Right renal pelvis (tissue), 4 donors: ENCODE measurements at places on chromosomes 11 and 22.

DNA sequence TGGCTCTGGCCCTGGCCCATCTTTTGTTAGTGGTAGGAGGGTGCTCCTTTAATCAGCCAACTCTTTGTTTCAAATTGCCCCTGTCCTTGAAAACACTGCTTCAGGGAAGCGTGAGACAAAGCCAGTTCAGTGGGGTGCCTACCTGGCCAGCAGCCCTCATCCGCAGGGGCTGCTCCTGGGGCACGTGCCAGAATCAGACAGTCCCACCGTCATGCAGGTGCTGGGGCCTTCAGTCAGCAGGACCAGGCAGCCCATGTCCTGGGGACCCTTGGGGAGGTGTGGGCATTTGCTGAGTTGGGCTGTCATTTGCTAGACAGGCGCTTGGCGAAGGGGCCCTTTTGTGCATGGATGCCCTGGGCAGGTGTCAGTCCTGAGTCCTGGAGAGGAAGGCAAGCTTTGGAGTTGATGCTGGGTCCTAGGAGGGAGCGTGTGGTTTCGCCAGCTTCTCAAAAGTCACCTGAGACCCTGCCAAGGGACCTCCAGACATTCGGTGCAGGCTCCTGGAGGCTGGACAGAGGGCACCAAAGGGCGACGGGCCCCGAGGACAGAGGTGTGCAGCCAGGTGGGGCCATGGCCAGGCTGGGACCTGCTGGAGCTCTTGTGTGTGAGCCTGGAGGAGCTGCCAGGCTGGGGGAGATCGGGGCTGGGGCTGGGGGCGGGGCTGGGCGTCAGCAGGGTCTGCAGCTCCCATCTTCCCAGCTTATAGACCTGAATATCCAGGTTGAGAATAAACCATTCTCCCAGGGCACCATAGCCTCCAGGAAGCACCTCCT, 15.0 kb upstream of the RTN4R start:
- DNase-seq: no peak

GRCh38 chr11:86089659-86090058, 20.8 kb upstream of the PICALM start:
- no peak for DNase-seq

DNA sequence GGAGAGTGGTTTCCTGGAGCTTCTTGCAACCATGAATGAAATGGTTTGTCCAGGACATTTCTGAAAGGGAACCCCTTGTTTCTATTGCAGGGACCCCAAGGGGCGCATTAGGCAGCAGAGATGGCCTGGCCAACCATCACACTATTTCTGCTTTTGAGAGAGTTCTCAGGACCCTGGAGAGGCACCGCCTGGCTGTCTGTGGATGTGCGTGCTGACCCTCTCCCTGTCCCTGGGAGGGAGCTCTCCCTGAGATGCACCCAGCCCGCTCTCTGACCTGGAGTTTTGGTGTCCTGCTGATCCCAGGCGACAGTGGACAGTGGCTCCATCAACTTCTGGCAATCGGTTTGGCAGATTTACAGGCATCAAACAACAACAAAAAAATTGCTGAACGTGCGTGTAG, 80.3 kb upstream of the SLC22A12 start:
- DNase-seq: no peak

GRCh38 chr11:112412383-112412782, 151.7 kb upstream of the PLET1 start:
- DNase-seq: no peak

GRCh38 chr11:20443596-20443995, 56.1 kb downstream of the PRMT3 start:
- no peak for DNase-seq

- no peak for DNase-seq
These were observed 28.1 kb downstream of the INSC start for GRCh38 chr11:15142838-15143237.

DNA sequence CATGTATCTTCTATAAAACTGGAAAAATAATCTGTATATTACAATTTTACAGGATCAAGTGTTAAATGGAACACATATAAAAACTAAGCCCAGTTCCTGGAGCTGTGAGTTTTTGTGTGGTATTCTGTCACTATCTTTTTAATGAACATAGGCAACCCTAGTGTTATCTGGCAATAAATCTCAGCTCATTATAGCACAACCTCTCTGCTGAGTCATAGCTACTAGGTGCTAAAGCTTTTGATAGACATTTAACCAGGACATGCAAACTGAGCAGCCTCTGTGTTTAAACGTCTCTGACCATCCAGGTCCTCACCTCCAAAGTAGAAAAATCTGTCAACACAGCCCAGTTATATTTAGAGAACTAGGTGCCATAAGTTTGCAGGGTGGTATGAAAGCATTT, 91.0 kb upstream of the CARD18 start:
- DNase-seq: no peak

DNA sequence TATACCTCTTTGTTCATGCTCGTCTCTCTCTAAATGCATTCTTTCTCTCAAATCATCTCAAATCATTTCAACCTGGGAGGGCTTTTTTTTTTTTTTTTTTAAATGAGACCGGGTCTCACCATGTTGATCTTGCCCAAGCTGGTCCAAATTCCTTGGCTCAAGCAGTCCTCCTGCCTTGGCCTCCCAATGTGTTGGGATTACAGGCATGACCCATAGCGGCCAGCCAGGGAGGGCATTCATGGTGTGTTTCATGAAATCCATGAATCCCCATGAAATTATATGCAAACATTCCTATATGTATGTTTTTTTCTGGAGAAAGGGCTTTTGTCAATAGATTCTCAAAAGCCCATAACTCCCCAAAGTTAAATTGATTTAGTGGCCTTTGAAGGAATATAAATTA, 26.2 kb downstream of the ATG13 start:
- no peak for DNase-seq

GRCh38 chr11:22304337-22304961, 33.7 kb upstream of the SLC17A6 start:
- DNase-seq: no peak

DNA sequence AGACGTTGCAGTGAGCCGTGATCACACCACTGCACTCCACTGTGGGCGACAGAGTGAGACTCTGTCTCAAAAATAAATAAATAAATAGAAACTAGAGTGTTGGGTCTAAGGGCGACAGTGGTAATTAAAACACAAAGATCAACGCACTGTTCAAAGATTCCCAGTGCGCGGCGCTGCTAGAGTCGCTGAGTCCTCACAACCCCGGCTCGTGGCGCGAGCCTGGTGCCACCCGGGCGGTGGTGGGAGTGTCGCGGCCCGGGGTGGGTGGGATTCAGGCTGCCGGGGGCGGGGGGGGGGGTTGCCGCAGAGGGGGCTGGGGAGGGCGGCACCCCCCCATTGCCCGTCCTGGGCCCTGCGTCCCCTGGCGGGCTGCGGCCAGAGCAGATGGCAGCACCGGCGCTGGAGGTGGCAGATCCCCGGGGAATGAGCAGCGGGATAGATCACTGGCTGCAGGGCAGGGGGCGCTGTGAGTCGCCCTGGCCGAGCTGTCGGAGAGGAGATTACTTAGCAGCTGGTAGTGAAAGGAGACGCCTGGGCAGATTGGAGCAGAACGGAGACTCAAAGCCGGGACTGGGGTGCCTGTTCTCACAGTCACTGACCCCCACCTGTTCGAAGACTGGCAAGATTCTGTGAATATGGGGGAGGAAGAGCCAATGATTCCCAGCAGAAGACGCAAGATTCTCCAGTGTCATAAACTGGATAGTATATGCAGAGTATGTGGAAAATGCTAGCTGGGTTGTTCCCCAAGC, 30.2 kb upstream of the APOBEC3A start:
- DNase-seq: no peak

DNA sequence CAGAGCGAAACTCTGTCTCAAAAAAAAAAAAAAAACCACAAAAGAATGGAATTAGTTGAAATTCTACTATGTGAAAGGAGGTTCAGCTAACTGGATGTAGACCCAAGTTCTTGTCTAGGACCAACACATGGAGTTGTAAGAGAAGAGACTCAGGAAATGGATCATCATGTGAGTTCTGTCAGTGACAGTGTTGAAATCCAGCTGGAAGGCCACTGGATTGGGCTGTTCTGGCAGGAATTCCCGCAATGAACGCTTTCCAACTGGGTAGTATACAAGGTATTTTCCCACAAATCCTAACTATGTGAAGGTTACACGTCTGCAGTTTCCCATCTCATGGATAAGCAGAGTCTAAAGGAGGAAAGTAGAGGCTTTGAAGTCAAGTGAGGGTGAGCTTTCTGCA, 151.2 kb downstream of the MAML2 start:
- no peak for DNase-seq

- no peak for DNase-seq
These were observed 28.3 kb downstream of the NADSYN1 start for GRCh38 chr11:71481101-71481960.

- no peak for DNase-seq
These were observed 49.3 kb upstream of the IGLL5 start for GRCh38 chr22:22838148-22838786.

- DNase-seq: peak; percentile 13
These were observed 213.9 kb upstream of the UBASH3B start for GRCh38 chr11:122441666-122442035.

DNA sequence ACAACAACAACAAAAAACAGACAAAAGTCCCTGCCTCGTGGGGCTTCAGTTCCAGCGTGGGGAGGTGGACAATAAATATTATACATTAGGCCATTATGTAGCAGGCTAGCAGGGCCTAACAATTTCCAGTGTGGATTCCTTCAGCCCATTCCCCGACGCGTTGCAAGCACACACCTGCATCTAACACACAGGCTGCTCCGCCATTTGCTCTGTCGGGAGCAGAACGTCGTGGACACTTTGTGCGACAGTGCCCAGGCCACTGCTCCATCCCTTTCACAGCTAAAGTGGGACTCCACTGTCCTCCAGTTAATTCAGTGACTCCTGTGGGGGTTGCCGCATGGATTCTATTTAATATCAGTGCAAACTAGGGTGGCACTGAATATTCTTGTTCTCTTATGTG, 10.9 kb upstream of the FGF3 start:
- no peak for DNase-seq

GRCh38 chr22:31752096-31752847, 1.5 kb upstream of the DEPDC5 start:
- no peak for DNase-seq

DNA sequence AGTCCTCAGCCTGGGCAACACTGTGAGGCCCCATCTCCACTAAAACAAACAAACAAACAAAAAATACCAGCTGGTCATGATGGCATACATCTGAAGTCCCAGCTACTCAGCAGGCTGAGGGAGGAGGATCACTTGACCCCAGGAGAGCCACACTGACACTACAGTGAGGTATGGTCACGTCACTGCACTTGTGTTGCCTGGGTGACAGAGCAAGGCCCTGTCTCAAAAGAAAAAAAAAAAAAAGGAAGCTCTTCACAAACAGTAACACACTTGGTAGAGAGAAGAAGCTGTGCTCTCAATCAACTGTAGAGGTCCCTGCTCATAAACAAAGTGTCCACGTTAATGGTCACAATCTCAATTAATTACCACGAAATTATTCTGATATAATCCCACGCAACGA, 401.6 kb upstream of the CCDC90B start:
- no peak for DNase-seq

- no peak for DNase-seq
These were observed 11.2 kb downstream of the MYO7A start for GRCh38 chr11:77139201-77139600.

DNA sequence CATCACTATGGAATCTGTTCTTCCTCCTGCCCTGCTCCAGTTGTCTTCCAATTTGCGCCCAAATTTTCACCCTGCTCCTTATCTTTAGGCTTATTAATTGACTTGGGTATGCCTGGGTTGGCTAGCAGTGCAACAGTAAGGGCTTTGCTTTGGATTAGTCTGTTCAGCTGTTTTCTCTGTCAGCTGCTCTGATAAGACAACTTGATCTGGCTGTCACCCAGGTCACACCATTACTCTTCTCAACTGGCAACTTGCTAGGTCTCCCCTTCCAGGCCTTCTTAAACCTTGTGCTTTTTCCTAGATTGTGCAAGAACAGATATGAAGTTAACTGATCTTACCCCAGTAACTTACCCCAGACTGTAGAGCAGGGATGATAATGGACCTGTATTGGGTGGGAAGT, 357.8 kb upstream of the LARGE1 start:
- no peak for DNase-seq

DNA sequence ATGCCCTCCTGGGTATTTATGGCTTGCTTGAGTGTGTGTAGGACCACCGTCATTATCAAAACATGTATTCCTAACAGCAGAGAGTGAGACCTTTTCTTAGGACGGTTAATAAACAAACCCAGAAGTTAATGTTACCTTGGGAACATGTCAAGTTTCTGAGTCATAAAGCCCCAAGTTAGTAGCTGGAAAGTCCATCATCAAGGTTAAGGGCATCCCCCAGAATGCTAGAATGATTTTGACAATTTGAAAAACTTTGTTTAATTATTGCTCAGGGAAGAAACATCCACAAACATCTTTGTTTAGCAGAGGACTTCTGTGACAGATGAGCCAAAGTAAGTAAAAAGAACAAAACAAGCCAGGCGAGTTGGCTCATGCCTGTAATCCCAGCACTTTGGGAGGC, 20.0 kb downstream of the CAVIN3 start:
- DNase-seq: no peak
